Stimulated activated CD4-positive, alpha-beta T cell treated with anti-CD3 and anti-CD28 coated beads, Interleukin-15, amount 100 ng/mL, for 1 hour (primary cell): ENCODE measurements at places on chromosomes 6 and 20.

GRCh38 chr20:52683761-52684160 is 288.4 kb upstream of the TSHZ2 start:
- DNase-seq = no peak

DNA sequence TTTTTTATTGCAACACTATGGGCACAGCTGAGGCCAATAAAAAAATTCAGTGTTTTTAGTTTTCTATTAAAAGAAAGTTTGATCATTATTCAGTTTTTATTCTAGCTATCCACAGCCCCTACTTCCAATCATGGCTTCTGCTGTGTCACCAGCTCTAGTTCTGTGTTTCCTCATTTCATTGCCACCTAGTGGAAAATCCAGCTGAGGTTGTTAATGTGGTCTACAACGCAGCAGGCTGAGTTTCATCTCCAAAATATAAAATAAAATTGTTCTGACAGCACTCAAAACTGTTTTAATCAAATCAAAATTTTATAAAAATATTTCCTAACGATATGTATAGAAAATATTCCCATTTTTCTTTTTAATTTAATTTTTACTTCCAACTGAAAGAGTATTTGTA is 13.6 kb downstream of the COL9A1 start:
- DNase-seq = no peak

DNA sequence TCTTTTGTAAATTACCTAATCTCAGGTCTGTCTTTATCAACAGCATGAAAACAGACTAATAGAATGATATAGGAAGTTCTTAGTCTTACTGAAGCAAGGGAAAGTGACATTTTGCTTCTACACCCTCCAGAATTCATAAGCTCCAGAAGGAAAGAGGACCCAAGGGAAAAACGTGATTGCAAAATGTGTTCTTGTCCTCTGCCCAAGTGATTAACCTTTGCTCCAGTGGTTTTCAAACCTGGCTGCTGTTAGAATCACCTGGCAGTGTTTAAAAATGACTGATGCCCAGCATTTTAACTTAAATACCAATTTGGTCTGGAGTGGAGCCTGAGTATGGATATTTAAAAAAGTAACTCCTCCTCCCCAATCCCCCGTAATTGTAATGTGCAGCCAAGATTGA is 191.4 kb downstream of the SLC16A10 start:
- DNase-seq = no peak

- DNase-seq = no peak
Measured at GRCh38 chr6:131948692-131949619, 2.2 kb downstream of the CCN2 start.

DNA sequence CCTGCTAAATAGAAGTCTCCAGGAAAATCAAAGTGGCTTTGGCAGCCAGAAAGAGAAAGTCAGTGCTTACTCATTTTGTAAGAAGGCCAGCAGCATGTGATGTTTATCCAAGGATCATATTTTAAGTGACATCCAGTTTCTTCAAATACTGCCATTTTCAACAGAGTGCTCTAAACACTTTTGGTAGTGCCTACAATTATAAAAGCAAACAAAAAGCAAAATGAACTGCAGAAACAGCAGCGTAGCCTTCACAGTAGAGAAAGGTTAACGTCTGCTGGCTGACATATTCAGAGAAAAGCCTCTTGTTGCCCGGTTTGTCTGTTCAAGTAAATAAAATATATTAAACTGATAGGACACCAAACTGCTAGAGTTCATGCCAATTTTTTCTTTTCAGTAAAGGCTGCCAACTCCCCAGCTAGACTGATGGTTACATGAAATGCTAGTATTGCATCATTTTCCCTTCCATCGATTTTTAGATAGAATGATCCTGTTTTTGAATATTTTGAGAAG is 705.7 kb upstream of the SLC35B3 start:
- no peak for DNase-seq

- no peak for DNase-seq
Measured at GRCh38 chr6:159642481-159642880, 50.6 kb downstream of the SOD2 start.

DNA sequence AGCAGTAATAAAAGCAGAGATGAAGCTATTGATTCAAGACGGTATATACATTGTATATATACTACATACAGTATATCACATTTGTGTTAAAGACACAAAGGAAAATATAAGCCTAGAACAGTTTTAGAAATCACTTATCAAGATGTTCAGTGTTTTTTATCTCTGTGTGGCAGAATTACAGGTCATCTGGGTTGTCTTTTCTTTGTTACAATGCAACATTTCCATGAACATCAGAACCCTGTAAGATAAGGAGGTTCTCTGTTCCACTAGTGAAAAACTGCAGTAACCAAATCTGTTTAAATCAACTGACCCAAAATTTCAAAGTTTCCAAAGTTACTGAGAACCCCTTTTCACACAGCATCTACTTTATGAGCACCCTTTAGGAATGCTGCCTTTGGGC is 42.2 kb downstream of the B4GALT5 start:
- no peak for DNase-seq

- no peak for DNase-seq
Measured at GRCh38 chr6:108839083-108839642, 9.1 kb upstream of the ARMC2 start.

GRCh38 chr6:137851669-137852068 is 15.4 kb upstream of the TNFAIP3 start:
- no peak for DNase-seq

- no peak for DNase-seq
Measured at GRCh38 chr6:73817253-73817652, 121.2 kb downstream of the CD109 start.

DNA sequence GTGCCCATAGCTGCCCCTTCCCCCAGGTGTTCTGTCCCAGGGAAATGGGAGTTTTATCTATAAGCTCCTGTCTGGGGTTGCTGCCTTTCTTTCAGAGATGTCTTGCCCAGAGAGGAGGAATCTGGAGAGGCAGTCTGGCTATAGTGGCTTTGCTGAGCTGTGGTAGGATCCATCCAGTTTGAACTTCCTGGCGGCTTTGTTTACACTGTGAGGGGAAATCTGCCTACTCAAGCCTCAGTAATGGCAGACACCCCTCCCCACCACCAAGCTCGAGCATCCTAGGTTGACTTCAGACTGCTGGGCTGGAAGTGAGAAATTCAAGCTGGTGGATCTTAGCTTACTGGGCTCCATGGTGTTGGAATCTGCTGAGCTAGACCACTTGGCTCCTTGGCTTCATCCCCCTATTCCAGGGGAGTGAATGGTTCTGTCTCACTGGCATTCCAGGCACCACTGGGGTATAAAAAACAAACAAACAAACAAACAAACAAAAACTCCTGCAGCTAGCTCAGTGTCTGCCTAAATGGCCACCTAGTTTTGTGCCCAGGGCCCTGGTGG is 24.0 kb downstream of the TNFAIP3 start:
- no peak for DNase-seq

DNA sequence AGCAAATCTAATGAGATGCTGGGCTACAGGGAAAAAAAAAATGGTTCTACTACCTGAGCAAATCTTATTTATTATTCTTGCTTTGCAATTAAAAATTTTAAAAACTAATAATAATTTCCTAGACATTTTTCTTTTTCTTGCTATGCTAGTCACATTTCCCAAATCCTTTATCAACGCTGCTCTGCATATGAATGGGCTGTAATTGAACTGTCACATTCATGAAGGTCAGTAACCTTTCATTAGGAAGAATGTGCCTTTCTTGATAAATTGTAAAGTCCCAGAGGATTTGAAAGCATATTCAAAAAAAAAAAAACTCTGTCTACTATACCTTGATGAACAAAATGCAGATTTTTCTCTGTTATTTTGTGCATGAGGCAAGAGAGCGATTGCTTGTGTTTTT is 538.7 kb upstream of the ID4 start:
- DNase-seq = no peak

GRCh38 chr6:7311917-7312615 is 933 bp downstream of the SSR1 start:
- DNase-seq = no peak

DNA sequence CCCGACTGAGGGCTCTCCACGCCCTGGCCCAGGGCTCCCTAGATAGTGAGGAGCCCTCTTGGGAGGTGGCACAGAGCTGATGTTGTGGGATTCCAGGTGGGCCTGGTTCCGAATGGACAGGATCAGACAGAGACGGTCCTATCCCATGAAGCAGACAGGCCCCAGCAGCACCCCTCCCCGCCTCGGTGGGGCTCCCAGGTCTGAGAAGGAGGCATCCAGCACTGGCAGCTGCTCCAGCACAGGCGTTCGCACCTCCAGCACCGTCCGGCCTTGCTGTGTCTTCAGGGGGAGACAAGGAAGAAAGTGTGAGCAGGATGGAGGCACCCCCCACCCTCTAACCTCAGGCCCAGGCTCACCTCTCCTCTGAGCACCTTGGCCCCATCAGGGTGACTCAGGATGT is 28.7 kb downstream of the COL11A2 start:
- DNase-seq = no peak

- DNase-seq = no peak
Measured at GRCh38 chr6:45423111-45423823, 45.5 kb upstream of the SUPT3H start.

DNA sequence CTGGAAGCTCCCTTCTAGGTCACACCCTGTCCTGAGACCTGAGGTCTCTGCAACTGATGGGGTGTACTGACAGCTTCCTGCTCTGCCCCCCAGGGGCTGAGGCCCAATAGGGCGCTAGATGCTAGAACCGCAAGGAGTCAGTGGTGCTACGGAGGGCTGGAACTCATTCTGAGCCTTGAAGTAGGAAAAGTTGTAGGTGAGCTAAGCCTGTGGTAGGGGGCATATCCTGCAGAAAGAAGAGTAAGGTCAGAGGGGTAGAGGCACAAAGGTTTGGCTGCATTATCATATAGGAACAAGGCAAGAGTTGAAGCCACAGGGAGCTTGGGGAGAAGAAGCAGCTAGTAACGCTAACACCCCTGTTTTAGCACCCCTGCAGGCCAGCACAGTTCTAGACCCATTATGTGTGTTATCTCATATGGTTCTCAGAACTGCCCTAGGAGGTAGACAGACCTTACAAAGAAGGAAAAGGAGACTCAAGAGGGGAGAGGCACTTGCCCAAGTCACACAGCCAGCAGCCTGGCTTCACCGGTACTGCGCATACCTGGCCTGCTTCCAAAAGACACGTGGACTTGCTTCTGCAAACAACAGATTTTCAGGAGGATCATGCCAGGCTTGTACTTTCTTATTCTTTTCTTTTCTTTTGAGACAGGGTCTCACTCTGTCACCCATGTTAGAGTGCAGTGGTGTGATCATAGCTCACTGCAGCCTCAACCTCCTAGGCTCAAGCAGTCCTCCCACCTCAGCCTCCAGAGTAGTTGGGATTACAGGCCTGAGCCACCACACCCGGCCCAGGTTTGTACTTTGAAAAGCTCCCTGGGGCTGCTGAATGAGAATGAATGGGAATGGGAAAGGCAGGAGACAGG is 156.1 kb downstream of the MRPL14 start:
- DNase-seq = no peak

GRCh38 chr20:44571362-44571988 is 10.9 kb upstream of the PKIG start:
- no peak for DNase-seq

- DNase-seq = peak; percentile 54
Measured at GRCh38 chr20:8018958-8019245, 659 bp downstream of the TMX4 start.

GRCh38 chr6:150756173-150756572 is 109.3 kb upstream of the MTHFD1L start:
- no peak for DNase-seq

- no peak for DNase-seq
Measured at GRCh38 chr6:161596807-161597520, 323.1 kb upstream of the AGPAT4 start.

GRCh38 chr6:33091957-33092356 is 16.2 kb downstream of the HLA-DPB1 start:
- DNase-seq = peak; percentile 37

GRCh38 chr6:36962874-36963273 is 8.3 kb downstream of the PI16 start:
- peak; percentile 71 for DNase-seq

GRCh38 chr6:168033791-168034190 is 36.3 kb downstream of the KIF25 start:
- no peak for DNase-seq

DNA sequence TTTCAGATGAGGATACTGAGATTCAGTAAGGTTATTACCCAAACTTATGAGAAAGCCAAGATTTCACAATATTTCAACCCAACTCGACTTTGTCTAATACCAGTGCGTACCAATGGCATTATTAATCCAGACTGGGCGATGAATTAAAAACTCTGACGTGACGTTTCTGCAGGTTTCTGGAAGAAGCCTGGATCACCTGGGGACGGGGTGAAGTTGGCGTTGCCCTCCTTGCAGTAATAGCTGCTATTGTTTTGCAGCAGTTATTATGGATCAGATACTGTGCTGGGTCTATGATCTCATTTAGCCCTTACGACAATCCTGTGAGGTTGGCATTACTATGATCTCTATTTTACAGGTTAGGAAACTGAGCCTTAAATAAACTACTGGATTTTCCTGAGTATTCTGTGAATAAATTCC is 569 bp upstream of the CDC5L start:
- DNase-seq = no peak

DNA sequence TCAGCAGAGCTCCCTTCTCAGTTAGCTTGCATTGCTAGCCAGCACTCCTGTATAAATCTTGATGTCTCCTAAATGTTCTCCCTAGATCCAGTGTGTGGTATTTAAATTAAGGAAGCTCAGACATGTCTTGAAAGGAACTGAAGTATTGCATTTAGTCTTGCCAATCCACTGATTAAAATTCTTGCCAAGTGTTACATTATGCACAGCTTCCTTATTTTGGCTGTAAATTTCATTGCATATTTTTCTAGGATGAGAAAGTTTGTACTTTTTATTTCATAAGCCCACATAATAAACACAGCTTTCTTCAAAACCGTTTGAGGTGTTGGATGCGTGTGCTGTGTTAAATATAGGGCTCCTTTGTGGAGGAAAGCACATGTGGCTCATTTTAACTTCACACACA is 329.8 kb upstream of the FLRT3 start:
- no peak for DNase-seq

DNA sequence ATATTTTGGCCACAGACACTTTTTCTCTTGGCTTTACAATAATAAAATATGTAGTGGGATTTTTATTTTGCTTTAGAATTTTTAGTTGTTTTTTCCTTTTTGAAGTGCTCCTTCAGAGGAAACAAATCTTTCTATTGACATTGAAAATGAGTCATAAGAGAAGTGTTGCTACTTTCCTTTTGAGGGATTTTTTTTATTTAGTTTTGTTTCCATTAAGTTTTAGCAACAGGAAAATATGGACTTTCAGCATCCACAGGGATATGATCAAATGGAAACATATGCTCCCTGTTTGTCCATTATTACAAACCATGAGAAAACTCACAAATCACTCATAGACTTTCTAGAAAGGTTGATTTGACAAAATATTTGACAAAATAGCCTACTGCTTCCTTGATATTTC is 65.3 kb upstream of the BMP2 start:
- no peak for DNase-seq
